ENCODE measurements at places on chromosomes 12 and 14.

DNA sequence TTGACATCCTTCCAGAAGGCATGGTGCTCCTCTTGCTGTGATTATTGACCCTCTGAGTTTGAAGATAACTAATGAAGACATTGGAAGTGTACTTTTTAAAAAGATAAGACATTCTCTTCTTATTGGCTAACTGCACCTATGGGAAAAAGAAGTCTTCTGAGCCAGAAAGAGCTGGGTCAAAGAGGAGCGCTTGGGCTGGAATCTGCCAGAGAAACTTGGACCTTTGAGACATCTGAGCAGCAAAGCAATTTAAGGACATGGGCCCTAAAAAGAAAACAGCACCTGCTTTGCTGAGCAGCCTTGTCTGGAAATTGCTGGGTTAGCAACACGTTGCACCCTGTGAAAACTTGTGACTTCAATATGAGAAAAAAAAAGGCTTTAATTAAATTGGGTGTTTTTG lies 27.8 kb downstream of the IGF1 start:
- DNase-seq, result no peak

- no peak for DNase-seq
These were observed 30.5 kb downstream of the USP44 start for GRCh38 chr12:95520816-95521215.

DNA sequence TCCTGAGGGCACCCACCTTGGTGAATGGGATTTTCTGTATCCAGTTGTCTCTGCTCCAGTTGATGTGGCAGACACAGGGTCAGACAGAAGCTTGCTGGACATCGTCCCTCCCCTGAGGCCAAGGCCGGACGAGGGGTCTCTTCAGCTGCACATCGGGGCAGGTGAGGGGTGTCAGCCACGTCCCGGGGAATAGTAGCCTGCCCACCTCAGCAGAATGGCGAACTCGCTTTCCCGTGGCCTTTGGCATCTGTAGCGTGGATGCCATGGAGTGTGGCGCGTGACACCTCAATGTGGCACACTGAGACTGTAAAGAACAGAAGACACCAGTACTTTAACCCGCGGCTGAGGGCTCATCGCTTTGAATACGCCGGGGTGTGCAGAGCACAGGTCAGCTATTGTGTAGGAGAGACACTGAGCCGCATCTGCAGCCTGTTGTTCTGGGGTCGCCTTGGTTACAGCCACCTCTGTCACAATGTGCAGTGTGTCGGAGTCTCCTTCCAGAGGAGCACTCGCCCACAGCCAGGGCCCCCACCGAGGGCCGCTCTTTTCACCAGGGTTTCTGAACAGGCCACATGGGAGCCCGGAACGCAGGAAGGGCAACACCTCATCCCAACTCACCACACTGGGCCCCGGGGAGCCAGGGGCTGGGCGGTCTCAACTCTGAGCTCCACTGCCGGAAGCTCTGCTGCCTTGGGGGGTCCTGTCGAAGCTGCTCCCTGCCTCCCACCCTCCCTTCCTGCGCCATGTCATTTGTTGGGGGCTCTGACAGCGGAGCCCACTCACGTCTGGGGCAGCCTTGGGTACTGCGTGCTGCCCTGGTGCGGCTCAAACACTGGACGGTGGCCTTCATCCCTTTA lies 77.0 kb downstream of the ADGRD1 start:
- no peak for DNase-seq

- DNase-seq, result no peak
These were observed 50.9 kb downstream of the CHST11 start for GRCh38 chr12:104507672-104508071.

DNA sequence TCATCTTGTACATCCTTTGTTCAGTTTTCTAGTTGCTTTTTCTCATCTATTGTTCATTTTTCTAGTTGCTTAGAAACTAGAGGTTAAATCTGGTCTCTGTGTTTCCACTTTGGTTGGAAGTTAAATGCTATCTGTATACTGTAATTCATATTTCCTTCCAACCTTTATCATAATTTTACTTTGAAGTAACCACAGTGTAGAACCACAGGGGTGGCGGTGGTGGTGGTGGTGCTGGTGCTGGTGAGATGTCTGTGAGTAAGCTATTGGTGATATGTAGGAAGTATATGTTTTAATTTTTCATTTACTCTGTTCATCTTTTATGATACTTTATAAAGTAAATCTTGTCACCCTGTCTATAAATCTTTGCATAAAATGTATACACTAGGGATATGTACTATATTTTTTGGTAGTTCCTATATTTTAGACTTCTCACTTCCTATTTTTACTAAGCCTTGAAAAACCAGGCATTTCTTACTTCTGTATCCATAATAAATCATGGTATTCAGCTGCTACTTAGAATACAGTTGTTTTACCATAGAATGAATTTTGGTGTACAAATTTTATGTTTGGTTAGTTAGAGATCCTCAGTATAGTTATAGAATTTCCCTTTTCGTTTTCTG lies 31.9 kb downstream of the CCDC91 start:
- DNase-seq, result peak; percentile 80

DNA sequence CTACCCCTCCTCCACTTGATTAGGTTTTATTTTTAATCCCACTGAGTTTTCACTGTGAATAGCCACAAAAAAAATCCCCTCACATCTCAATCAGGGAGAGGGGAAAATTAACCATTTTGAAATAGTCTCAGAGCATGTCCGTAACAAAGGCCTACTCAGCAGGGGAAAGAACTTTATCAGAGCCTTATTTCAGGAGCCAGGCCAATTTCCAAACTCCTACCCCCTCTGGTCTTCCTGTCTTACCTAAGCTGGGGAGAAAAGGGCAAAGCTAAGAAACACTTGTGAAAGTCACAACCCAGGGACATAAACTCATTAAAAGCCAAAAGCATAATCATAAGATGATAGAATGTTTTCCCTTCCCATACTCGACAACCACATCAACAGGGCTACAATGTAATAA lies 260.3 kb upstream of the DIO3 start:
- no peak for DNase-seq

- no peak for DNase-seq
These were observed 745 bp upstream of the ADCY4 start for GRCh38 chr14:24335461-24336171.

GRCh38 chr12:66409195-66409871 lies 107.0 kb downstream of the HELB start:
- peak; percentile 58 for DNase-seq

DNA sequence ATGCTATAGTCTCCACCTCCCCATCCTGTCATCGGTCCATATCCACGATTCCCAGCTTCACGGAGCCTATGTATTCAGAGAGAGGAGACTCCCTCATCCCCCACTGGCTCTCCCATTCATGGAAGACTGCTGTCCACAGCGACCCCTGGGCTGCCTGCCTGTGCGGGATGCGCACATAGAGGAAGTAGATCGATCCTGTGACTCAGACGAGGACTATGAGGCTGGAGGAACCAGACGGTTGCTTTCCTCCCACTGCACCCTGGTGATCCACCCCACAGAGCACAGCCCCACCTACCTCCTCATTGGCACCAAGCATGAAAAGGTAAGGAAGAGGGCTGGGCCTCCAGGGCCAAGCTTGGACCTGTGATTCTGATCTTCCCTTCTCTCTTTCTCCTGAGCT lies 24.4 kb downstream of the PIGH start:
- DNase-seq, result no peak

DNA sequence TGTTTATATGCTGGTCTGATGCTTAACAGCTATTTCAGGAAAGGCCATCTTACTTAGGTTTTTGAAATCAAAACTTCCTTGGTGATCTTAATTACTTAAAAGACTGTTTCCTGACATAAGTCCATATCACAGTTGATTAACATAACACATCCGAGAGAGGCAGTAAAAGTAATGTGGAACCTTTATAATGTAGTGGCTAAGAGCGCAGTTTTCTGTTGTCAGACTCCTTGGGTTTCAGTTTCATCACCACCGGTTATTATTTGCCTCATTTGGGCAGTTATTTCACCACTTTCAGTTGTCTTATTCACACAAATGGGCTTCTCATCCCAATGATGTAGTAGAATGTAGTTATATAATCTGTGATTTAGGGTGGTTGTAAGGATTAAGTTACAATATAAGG lies 30.9 kb downstream of the TBC1D15 start:
- DNase-seq, result no peak

DNA sequence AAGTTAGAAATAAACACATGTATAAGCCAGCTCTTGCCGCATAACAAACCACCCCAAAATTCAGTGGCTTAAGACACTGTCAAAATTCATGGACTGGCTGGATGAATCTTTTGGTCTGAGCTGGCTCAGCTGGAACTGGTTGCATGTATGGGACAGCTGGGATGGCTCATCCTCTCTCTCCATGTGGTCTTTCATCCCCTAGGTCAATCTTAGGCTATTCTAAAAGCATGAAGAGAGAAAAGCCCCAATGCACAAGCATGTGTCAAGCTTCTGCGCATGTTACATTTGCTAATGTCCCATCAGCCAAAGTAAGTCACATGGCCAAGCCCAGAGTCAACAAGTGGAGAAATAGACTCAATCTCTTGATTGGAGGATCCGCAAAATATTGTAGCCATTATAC lies 71.0 kb downstream of the DRAM1 start:
- no peak for DNase-seq

- DNase-seq, result no peak
These were observed 22.8 kb downstream of the LHX5 start for GRCh38 chr12:113448873-113449272.

GRCh38 chr12:64160021-64160710 lies 61.9 kb downstream of the KICS2 start:
- no peak for DNase-seq

All from CD4-positive, alpha-beta T cell treated with Interleukin-4 for 4 hours (primary cell).